ENCODE measurements at places on chromosomes 2 and 18.
A peak's percentile ranks its signal among the peaks of the same experiment; 100 is the strongest.

- DNase-seq = peak; percentile 33
Measured at GRCh38 chr2:71935262-71935848, 212.3 kb downstream of the CYP26B1 start.

DNA sequence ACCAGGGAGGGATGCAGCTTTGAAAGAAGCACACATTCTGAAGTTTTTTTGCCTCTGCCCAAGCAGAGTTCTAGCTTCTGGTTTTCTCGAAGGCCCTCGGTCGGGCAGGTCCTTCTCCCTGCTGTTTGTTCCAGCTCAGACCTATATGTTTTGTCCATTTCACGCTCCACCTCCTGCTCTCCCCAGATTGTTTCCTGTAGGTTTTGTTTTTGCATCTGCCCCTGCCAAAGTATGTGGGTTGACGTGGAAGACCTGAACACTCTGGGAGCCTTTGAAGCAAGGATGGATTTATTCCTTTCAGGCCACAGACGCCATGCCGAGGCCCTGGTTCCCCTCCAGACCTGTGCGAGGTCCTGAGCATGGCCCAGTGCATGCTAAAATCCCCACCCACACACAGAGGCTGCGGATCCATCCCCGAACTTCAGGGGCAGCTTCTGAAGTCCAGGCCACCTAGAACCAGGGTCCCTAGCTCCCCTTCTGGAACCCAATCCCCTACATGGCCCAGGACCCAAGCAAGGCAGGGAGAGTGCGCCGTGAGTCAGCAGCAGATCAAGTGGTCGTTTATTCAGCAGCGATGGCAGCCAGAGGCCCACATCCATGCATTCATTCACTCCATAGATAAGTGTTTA, 205.4 kb downstream of the KLHL29 start:
- no peak for DNase-seq

DNA sequence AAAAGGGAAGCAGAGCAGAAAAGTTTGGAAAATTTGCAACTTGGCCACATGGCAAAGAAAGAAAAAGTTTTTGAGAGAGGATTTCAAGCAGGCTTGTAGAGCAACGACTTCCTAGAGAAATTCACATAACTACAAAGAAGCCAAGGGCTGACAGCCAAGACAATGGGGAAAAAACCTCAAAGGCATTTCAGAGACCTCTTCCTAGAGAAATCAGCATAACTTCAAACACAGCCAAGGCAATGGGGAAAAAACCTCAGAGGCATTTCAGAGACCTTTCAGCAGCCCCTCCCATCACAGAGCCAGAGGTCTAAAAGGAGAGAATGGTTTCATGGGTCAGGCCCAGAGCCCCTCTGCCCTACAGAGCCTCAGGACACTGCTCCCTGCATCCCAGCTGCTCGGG, 7.2 kb downstream of the ADI1 start:
- no peak for DNase-seq

DNA sequence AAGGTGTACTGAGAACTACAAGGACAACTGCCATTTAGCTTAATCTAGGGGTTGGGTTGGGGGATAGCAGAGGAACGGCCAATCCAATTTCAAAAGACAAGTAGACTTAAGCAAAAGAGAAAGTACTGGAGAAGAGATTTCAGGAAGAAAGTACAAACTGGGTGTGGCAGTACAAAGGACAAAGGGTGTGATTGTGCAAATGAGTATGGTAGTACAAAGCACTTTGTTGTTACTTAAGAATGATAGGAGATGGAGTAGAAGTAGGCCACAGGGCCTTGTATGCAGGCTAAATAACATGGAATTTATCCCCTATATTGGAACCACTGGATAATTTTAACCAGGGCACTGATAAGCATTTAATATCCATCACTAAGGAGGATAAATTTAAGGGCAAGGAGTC, 4.7 kb upstream of the ORC2 start:
- no peak for DNase-seq

GRCh38 chr2:223744580-223744979, 92.8 kb downstream of the AP1S3 start:
- no peak for DNase-seq

DNA sequence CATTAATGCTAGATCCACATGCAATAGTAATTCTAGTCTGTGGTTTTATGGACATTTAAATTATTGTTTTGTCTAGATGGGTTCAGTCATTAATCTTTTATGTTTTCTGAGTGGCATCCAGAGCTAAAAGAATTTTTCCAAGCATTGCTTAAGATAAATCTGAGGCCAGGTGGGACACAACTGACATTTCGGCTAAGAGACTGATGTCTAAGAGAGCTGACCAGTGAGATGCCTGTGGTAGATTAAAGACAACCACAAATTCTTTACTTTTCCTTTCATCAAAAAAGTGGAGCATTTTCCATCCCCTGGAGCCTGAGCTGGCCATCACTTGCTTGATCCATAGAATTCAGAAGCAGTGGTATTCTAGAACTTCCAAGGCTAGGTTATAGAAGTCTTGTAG, 182.2 kb downstream of the NRP2 start:
- DNase-seq = no peak

GRCh38 chr2:25420820-25421237, 79.1 kb upstream of the DNMT3A start:
- no peak for DNase-seq

GRCh38 chr2:219484343-219485200, 14.1 kb upstream of the GMPPA start:
- DNase-seq = no peak

DNA sequence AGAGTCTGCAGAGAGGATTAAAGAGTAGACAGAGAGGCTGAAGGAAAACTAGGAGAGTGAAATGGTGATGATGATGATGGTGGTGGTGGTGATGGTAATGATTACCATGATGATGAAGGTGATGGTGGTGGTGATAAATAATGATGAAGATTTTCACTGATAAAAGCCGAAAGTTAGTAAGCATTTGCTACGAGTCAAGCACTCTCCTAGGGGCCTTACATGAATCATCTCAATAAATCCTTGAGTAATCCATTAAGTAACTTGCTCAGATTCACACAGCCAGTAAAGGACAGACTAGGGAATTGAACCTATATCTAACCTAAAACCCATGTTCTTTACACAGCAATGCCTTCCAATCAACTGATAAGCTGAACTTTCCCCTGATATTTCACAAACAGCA, 106.7 kb upstream of the PGAP1 start:
- no peak for DNase-seq

DNA sequence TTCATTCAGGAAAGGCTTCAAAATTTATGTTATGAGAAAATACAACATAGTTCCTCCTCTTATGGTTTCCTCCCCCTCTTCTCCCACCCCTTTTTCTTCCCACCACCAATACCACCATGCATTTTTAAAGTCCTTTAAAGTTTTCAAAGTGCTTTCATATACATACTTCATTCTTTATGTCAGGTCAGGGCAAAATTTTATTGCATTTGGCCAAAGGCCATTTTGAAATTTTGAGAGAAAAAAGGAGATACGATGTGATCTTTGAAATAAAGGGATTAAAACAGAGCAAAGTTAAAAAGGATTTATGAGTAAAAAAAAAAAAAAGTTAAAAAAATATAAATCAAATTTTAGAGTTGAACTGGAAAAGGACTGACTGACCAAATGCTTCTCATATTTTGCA, 792.5 kb upstream of the FANCL start:
- no peak for DNase-seq

GRCh38 chr18:29123706-29124530, 947.0 kb upstream of the CDH2 start:
- DNase-seq = no peak

DNA sequence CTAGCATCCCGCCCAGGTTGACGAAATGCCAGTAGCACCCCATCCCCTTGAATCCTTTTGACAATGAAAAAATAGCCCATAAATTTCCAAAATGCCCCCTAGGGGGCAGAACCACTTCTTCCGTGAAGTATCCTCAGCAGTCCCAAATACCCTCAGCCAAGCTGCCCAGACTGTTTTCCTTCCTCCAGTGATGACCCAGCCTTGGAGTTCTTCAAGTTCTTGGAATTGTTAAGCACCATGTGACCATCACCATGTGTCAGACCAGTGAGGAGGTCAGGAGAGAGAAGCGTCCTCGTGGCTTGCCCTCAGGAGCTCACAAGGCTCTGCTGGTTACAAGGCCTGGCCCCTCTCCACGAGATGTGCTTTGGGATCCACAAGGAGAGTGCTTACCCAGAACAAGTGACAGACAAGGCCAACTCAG, 1.4 kb upstream of the SLC23A3 start:
- DNase-seq = no peak

GRCh38 chr2:163756588-163756987, 20.8 kb upstream of the FIGN start:
- peak; percentile 53 for DNase-seq

- no peak for DNase-seq
Measured at GRCh38 chr2:68796295-68796905, 61.8 kb downstream of the ARHGAP25 start.

DNA sequence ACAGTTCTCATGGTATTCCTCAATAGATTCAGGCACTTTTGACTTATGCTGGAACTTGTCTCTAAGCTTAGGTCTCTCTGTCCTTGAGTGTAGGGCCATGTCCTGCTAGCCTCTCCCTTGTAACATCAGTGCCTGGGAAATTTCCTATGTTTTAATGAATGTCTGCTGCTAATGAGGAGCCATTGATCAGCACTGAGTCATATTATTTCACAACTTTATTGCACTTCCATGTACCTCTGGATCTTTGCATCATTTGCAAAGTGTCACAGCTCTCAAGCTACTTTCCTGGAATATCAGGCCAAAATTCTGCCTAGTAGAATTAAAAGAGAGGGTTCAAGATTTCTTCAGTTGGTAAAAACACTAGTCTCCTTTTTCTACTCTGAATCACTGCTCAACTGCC, 102.5 kb downstream of the GAREM1 start:
- DNase-seq = no peak

DNA sequence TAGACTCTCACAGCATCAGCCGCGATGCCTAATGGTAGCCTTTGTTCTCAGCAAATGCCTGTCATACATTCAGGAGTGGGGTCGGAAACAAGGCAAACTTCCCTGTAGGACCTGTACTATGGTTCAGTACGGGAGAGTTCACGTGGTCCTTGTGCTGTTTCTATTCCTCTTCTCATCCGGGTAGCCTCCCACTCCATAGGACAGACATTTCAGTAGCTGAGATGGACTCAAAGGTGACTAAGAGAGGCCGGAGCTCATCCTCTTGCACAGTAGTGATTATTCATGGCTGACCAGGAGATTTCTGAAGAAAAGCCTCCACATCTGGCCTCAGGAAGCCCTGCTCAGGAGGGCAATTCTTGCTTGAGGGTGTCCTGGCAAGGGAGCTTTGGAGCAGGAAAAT, 117.8 kb upstream of the SPRED2 start:
- no peak for DNase-seq

GRCh38 chr18:9827793-9828505, 57.8 kb upstream of the TXNDC2 start:
- DNase-seq = no peak

GRCh38 chr2:38876407-38876806, 631 bp downstream of the MORN2 start:
- DNase-seq = no peak

DNA sequence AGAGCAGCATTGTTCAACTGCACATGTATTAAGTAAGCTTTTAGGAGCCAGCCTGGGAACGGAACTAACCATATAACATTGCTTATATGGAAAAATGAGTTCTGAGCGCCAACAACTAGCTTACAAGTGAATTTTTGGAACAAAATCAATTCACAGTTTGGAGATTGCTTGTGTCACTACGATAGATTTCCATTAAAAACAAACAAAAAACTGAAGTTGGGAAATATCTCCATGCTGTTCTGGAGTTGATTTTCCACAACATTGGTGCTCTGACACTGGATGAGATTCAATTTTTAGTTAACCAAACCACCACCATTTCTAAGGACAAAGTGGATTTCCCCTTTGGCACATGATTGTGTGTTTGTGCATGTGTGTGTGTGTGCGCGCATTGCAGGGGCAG, 56.9 kb upstream of the ZNF397 start:
- no peak for DNase-seq

DNA sequence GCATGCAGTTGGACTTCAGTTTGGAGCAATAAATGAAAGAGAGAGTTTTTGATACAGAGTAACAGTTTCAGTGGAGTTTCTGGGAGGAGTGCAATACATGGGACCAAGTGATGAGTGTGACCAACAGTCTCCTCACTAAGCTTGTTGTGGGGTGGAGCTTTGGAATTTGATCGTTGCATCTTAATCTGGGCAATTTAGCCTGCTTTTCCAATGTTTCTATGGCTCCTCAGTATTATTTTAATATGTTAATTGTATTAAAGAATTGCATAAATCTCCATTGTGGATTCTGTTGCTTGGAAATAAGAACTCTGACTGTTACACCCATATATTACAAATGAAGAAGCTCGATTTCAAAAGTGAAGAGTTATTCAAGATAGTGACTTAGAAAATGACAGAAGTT, 446.6 kb upstream of the LRATD1 start:
- DNase-seq = no peak

DNA sequence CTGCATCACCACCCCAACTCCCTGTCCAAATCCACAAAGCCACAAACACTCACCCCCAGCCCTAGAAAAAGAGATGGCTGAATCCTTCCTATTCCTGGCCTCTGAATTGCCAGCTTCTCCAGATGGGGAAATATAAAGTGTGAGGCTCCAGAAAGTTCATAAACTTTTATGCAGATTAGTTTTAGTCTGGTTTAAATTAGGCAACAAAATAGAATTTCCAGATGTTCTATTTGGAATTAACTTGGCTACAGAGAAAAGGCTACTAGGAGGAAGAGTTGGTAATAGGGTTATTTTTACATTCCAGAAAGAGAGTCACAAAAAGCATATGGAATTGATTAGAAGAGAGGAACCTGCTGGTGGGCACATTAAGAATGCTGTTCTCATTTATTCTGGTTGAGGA, 56.0 kb downstream of the EN1 start:
- DNase-seq = no peak

- no peak for DNase-seq
Measured at GRCh38 chr18:58288921-58289797, 245.1 kb downstream of the NEDD4L start.

DNA sequence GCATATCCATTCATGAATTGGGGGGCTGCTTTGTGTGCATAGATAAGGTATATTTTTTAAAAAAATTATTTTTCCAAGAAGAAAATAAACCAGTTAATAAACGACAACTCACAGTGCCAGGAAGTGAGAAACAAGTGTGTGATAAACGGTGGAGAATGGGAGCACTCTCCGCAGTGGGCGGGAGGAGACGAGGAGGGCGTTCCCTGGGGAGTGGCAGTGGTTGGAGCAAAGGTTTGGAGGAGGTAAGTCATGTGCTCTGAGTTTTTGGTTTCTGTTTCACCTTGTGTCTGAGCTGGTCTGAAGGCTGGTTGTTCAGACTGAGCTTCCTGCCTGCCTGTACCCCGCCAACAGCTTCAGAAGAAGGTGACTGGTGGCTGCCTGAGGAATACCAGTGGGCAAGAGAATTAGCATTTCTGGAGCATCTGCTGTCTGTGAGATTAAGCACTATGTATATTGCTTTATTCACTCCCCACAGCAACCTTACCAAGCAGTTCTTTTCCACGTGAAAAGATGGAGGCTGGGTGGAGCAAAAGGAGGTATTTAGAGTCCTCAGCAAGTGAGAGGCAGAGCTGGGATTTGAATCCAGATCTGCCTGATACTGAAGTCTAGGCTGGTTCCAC, 27.0 kb upstream of the CASP8 start:
- no peak for DNase-seq

DNA sequence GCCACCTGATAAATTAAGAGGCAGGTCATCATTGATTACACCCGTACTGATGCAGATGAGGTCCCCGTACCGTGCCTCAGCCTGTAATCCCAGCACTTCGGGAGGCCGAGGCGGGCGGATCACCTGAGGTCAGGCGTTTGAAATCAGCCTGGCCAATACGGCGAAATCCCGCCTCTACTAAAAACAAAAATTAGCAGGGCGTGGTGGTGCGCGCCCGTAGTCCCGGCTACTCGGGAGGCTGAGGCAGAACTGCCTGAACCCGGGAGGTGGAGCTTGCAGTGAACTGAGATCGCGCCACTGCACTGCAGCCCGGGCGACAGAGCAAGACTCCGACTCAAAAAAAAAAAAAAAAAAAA, 683 bp upstream of the ENOSF1 start:
- no peak for DNase-seq

Data from NCI-H446 treated with DMSO at 0.1 percent for 48 hours (cell line).